ENCODE measurements at places on chromosomes 12 and 14.

DNA sequence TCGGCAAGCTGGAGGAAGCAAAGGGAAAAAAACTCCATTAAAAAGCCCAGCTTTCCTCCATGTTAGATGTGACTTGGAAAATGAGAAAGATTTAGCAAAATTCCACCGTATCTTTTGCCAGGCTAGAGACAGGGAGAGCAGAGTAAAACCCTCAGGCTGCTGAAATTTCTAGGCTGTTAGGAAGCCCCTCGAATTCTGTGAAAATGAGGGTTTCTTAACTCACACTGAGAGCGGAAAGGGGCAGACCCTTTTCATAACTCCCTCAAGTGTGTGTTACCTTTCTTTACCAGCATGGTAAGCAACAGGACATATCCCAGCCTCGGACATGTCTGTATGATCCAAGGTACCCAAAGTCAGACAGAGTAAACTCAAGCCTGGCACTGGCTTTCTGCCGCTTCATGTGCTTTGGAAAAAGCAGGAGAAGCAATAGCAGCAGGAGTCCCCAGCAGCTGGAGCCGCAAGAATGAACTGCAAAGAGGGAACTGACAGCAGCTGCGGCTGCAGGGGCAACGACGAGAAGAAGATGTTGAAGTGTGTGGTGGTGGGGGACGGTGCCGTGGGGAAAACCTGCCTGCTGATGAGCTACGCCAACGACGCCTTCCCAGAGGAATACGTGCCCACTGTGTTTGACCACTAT, at the start of gene RHOJ:
Gene RHOJ (plus strand): TSS at position 37 of the 637 bp plus-strand sequence. CDS start 427 bp downstream, at position 464.
- DNase-seq, result no peak

DNA sequence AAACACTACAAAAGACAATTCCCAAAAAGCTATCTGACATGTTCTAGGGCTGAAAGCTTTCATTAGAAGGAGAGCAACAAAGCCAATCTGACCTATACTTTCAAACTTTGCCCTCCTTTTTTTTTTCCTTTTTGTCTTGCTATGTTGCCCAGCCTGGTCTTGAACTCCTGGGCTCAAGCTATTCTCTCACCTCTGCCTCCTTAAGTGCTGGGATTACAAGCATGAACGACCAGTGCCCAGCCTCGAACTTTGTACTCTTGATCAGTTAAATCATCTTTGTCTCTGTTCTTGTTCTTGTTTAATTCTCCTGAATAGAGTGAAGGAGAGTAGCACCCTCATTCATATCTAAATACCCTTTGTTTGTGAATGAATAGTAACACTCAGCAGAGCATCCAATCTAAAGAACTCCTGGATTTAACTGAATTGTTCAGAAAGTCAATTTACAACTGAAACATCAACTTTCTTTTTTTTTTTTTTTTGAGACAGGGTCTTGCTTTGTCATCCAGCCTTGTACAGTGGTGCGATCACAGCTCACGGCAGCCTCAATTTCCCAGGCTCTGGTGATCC, 22.1 kb downstream of the ERP29 start:
- DNase-seq, result no peak

DNA sequence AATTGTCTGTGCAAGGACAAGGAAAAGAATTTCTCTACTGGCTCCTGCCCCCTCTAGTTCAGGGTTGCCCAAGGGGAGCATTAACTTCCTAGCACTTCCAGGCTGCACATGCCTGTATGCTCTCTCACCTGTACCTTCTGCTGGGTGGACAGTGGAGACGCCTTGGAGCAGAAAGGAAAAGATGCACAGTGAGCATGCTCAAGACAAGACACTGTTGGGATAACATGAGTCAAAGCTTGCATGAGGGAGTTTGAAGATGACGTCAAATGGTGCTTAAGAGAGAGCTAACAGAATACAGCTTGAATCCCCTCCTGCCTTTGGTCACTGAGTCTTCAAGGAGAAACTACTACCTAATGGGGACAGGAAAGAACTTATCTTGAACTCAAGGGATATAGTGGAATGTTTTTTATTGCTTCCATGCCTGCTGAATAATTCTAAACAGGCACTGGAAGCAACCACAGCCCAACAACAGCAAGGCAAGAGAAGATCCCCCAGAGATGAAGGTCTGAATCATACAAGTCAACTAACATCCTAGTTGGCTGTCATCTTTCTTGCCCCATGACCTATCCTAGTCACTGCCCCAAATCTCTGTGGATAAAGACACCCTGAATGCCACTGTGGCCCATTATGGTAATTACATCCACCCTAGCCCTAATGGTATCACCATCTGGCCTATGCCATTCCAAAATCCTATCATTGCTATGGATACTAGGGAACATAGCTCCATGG, 23.5 kb downstream of the RPS6KA5 start:
- DNase-seq, result no peak

DNA sequence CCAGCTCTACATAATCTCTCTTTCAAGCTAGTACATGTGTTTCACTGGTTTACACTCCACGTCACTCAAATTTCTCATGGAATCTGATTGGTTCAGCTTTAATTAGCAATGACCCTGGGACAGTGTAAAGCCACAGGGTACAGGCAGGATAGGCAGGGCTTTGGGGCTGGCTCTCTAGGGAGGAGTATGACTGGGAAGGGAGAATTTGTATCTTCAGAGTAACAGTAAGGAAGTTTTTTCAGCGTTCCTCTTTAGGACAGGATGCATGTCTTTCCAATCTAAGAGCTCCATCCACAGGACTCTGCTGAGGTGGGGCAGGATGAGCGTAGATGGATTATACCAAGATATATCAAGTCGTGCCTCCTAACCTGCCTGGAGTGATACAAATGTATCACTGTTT, 112.0 kb upstream of the CLEC14A start:
- DNase-seq, result no peak

Data from stimulated activated CD8-positive, alpha-beta memory T cell treated with anti-CD3 and anti-CD28 coated beads, Interleukin-4, amount 100 ng/mL, for 1 hour (primary cell).